Dermis blood vessel endothelial cell (primary cell): ENCODE measurements at places on chromosomes 16 and 17. TPM values are rescaled to one million over a fixed set of nuclear protein-coding genes. Genes with fewer than 3 reads are reported as not detected.

The STAT3 gene
- total RNA-seq, result 131 and 179 TPM in 2 replicates

DNA sequence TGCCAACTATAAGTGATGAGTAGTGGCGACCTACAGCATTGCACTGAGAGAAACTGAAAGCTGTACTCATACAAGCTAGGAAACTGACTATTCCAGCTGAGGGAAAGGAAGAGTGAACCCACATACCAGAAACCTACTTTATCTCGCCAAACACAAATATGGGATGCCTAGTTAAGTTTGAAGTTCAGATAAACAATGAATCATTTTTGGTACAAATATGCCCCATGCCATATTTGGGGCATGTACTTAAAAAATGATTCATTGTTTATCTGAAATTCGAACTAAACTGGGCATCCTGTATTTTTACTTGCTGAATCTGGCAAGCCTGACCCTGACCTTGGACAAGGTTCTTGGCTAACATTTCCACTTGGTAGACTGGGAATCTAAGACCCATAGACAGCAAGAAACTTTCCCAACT is 527.8 kb upstream of the PSMD7 start:
- no peak for DNase-seq

DNA sequence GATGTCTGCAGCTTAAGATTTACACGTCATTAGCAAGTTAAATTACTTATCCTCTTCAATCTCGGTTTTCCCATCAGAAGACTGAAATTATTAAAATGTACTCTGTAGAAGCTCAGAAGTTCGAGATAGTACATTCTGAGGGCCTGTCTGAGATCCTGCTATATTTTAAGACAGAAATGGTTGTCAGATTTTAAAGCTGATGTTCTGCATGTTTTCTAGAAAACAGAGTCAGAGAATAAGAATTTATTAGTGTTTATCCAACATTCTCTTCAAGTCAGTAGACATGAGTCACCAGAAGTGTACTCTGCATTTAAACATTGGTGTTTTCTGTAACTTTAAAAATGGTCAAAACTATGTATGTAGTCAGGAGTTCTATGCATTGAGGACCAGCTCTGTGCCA is 155.2 kb upstream of the MYOCD start:
- DNase-seq, result no peak

GRCh38 chr17:60525328-60525684 is 736 bp downstream of the APPBP2 start:
- peak; percentile 49 for DNase-seq
